IMR-90 (cell line): ENCODE measurements at places on chromosomes 6 and 20.

GRCh38 chr20:34581341-34582184, 23.0 kb downstream of the MAP1LC3A start:
- DNase-seq, result peak; percentile 70

DNA sequence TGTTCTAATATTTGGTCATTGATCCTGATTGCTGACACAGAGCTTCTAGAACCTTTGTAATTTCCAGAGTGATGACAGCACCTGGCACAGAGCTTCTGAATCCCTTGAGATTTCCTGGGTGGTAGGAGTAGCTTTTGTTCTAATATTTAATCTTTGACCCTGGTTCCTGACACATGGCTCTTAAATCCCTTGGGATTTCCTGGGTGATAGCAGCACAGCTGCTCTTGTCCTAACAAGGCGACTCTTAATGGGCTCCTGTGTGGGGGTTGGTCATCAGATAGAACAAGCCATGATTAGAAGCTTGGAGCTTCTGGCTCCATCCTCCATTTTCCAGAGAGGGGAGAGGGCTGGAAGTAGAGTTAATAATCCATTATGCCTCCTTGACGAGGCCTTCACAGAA, 18.4 kb downstream of the GMPR start:
- DNase-seq, result no peak

- no peak for DNase-seq
Measured at GRCh38 chr20:64226686-64227580, 28.6 kb upstream of the PCMTD2 start.

GRCh38 chr6:33251395-33252012, 20.2 kb downstream of the VPS52 start:
- DNase-seq, result peak; percentile 10

DNA sequence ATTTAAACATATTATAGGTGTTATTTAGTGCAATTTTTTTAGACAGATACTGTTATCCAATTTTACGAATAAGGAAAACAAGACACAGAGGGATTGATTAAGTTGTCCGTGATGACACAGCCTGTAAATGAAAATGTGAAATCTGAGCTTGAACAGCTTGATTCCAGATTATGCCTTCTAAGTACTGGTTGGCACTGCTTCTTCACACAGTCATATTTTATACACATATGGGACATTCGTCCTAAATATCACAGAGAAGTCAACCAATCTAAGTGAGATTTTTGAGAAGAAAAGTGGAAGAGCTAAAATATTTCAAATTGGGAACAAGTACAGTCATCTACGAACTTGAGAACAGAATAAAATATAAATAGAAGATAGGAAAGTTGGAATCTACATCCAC, 756.3 kb downstream of the BCKDHB start:
- DNase-seq, result no peak

DNA sequence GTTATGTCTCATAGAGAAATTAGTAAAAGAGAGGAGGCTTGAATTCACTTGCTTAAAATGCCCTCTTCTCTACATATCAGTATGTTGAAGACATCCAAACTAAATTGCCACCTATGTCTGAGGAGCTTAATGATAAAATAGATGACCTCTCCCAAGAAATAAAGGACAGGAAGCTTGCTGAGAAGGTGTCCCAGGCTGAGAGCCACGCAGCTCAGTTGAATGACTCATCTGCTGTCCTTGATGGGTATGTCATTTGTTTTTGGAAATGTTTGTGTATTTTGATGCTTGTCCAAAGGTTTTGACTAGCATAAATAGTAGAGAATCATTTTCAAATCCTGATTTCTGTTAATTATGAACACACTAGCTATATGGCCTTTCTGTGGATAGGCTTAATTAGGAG, 307.7 kb downstream of the ARHGAP18 start:
- peak; percentile 16 for DNase-seq

DNA sequence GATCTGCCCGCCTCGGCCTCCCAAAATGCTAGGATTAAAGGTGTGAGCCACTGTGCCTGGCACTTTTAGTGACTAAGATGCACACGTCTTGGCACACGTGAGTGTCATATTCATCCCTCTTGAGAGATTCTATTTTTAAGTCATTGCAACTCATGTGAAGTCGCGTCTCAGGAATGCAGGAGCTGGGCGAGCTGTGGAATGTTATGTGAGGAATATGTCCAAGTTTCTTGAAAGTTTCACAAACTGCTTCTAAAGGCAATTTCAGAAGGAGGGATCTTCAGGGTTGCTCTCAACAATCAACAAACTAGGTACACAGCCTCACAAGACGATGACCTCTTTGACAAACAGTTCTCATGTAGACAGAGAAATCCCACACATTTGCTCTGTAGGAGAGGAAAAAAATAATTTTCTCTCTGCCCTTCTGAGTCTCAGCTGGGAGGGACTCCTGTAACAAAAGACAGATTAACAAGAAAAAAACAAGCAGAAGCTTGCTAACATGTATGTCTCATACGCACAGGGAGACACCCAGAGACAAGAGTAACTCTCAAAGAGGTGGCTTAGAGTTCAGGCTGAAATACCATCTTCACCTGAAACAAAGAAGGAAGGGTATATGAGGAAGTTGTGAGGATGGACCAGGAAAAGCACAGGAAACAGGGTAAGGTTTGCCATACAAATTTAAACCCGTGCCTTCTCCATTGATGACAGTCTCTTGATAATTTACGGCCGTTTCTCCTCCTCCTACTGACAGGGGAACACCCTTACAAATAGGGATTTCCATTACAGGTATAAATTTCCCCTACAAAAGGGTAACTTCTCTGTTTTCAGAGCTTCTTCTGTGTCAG, 45.3 kb upstream of the FAM50B start:
- DNase-seq, result peak; percentile 93

GRCh38 chr6:78192057-78192456, 539.2 kb downstream of the MEI4 start:
- no peak for DNase-seq
